ENCODE measurements at places on chromosomes 11 and 22.
A peak's percentile ranks its signal among the peaks of the same experiment; 100 is the strongest.

DNA sequence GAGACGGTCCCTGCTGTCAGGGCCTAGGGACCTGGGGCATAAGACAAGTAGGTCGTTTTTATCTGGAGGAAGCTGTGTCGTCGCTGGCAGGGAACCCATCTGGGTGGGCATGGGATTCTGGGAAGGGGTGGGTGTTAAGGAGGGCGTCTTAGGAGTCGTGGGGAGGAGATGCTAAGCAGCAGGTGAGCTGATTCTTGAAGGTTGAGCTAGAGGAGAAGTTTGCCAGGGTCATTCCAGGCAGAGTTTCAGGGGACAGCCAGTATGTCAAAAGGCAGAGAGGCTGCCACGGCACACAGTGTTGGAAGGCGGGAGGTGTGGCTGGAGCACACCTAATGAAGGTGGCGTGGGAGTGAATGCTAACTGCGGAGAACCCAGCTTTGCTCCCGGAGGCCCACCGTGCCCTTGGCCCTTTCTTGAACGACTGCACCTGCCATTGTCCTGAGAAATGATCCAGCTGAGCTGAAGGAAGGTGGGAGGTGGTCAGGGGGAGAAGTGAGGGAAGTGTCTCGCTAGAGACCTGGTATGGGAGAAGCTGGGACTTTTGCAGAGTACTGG, 1.3 kb downstream of the FAM118A start:
- DNase-seq, result no peak

GRCh38 chr22:46068181-46068592, 82.1 kb upstream of the PPARA start:
- no peak for DNase-seq

DNA sequence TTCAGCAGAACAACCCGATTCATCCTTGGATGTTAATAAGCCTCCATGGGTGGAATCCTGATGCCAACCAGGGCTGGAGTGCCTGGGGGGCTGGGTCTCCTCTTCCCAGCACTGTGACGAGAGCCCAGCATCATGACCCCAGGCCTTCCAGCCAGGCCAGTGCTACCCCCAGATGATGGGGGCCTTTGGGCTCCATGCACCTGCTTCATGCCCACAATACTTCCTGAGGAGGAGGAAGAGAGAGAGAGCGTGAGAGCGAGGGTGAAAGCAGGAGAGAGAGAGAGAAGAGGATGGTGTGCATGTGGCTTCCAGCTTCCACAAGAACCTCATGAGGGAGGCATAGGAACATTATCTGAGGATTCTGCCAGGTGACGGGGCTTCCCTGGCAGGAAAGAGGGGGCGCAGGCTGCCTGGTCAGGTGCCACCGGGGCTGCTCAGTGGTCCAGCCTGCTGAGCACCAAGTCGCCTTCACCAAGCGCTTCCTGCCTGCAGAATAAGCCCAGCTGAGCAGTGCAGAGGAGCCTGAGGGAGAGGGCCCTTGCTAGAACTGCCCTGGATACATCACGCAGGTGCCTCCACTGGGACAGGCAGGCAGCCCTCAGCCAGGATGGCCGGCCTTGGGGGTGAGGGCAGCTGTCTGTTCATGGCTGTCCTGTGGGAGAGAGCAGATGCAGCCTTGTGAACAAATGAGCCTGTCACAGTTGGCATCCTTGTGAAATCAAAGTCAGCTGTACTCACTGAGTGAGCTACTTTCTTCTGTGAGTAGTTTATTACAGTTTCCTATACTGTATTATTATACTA, 243.3 kb upstream of the B3GAT1 start:
- no peak for DNase-seq

DNA sequence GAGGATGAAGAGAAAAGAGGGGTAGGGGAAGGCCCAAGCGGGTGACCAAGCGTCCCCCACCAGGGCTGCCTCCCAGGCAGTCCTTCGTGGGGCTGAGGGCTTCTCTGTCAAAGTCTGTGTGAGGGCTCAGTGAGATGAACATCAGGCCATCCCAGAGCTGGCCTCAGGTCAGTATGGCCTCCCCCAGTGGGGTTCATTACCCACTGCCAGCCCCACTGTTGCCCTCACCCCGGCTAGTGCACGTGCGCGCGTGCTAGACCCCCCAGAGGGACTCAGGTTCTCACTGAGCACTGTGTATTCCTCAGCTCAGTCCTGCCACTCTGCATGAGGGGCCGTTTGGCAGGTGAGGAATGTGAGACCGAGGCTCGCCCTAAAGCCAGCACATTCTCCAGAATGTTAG, 3.3 kb downstream of the KDELR3 start:
- DNase-seq, result no peak

DNA sequence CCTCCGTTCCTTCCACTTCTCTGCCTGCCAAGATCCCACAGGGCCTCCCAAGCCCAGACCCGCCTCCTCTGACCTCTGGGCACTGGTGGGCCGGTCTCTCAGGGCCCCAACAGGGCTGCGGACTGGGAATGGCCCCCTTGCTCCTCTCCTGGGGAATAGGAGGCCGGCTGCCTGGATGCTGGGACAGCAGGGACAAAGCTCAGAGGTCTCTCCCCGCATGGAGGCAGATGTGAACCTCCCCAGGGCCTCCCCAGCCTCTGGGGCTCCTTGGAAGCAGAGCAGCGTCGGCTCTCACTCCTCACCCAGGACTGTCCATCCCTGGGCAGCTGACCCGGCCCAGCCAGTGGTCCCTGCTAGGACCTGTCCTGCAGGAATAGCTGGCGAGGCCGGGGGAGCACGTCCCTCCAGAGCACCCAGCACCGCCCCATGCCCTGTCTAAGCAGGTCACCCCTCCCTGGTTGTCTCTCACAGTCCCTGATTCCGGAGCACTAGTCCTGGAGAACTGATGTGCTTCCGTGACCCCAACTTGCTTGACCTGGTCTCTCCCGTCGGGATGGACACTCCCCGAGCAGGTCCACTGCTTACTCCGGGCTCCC, 85.8 kb downstream of the RTL6 start:
- no peak for DNase-seq

DNA sequence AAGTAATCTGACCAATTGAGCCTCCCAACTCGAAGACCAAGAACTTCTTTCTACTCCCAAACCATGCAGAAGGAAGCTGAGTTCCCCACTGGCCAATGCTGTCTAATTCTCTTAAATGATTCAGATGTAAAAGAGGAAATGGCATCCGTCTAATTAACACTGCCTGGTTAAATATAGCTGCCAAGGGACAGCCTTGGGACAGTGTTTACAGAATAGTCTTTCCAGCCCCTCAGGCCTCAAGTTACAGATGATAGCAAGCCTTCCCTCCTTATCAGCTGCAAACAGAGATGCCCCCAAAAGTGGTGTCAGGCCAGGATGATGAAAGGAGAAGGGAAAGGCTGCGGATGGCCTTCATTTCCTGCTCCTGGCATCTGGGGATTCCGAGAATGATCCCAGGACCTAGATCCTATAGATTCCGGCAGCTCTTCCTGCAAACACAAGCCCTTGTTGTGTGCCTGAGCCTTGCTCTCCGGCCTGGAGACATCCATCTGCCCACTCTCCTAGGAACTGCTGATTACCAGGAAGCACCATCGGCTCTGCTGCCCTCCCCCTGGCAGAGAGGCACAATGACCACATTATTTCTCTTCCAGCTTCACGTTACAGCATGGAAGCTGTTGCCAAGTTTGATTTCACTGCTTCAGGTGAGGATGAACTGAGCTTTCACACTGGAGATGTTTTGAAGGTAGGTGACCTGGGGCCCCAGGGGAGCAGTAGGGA, 13.5 kb upstream of the TMA7B start:
- DNase-seq, result no peak

DNA sequence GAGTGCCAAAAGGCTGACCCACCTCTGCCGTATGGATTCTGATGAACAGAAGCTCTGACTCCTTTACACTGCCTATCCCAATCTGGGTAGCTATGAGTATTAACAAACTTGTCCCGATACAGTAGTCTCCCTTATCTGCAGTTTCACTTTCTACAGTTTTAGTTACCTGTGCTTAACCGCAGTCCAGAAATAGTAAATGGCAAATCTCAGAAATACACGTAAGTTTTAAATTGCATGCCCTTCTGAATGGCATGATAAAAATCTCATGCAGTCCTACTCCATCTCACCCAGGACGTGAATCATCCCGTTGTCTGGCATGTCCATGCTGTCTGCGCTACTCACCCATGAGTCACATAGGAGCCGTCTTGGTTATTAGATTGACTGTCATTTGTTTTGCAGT, 68.8 kb downstream of the SNX19 start:
- peak; percentile 96 for DNase-seq

DNA sequence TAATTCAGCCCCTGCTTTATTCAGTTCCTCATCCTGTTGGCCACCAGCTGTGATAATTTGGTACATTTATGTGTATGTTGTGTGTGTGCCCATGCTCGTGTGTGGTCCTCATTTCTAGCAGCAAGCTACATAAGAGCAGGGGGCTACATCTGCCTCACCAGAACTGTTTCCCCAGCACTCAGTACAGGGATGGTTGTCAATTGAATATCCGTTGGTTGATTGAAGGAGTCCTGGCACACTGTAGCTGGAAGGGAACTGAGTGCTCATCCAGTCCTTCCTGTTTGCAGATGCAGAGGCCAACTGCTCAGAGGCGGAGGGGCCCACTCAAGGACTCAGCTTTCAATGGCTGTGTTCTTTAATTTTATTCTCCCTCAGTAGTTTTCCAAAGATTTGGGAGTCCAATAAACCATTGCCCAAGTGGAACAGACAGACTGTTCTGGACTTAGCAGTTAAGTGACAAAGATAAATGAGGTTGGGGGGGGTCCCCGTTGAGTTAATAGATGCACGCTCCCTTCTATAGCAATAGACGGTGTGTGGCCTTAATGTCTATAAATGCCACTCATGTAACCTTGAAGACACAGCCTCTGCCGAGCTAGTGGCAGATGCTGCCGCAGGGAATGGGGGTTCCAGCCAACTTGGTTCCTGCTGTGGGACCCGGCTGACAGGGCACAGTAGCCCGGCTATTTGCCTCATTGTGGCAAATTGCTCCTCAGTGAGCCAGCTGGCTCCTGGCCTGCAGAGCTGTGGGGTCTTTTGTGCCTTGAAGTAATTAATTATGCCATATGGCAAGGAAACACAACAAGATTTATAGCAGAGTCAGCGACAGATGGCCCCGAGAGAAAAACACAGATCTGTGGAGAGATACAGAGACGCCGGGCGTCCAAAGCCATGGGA, 71.4 kb upstream of the GRK3 start:
- no peak for DNase-seq

GRCh38 chr11:122229078-122229477, 113.1 kb upstream of the BLID start:
- peak; percentile 31 for DNase-seq

All from EH (cell line).